ENCODE measurements at places on chromosomes 2 and 18. TPM values are rescaled to one million over a fixed set of nuclear protein-coding genes. Genes with fewer than 3 reads are reported as not detected.

Gene CHST9
- total RNA-seq, result not detected

Gene CTNNA2
- total RNA-seq, result 0.25 TPM

Gene KLF11
- 4.5 TPM for total RNA-seq

Gene FBLN7
- 0.42 TPM for total RNA-seq

Gene ZNF396
- 0.69 TPM for total RNA-seq

Gene MARCHF4
- 57.2 TPM for total RNA-seq

Gene CYP1B1
- 9.8 TPM for total RNA-seq

Gene C2orf15
- 0.40 TPM for total RNA-seq

Gene MAB21L4
- total RNA-seq, result not detected

Gene IL36RN
- 0.06 TPM for total RNA-seq

Gene SESTD1
- total RNA-seq, result 24.5 TPM

Gene NEB
- total RNA-seq, result 0.34 TPM

Gene IAH1
- total RNA-seq, result 85.3 TPM

Gene UGT1A9
- 4.7 TPM for total RNA-seq

Gene GCG
- total RNA-seq, result not detected

Gene ALLC
- total RNA-seq, result 0.06 TPM

Gene FN1
- total RNA-seq, result 194 TPM

Gene KCNG2
- total RNA-seq, result not detected

Gene MYO5B
- 12.7 TPM for total RNA-seq

Gene SCN9A
- 5.1 TPM for total RNA-seq

Gene FEV
- not detected for total RNA-seq

Gene KCNS3
- total RNA-seq, result 1.2 TPM

Gene PSMA8
- total RNA-seq, result not detected

Gene RUFY4
- total RNA-seq, result not detected

Gene RTP5
- not detected for total RNA-seq

Gene CYP27A1
- 0.14 TPM for total RNA-seq
